ENCODE measurements at places on chromosomes 5 and 9.

- DNase-seq = no peak
Measured at GRCh38 chr9:2502760-2503159, 118.8 kb upstream of the VLDLR start.

DNA sequence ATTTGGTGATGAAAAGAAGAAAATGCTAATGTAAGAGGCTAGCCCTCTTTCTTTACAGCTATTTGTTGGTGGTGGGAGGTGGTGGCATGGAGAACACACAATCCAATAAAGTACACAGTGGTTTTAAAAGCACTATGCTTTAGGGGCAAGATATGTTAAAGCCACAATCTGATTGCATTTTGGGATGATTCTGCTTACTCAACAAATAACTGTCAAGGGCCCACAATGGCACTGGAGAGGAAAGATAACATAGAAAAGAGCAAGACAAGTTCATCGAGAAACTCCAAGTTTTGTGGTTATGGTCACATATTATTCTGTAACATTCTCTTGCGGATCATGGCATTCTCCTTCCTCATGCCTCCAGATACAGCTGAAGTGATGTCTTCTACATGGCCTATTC is 38.8 kb downstream of the OTP start:
- no peak for DNase-seq

GRCh38 chr9:88800329-88800682 is 191.0 kb upstream of the S1PR3 start:
- no peak for DNase-seq

DNA sequence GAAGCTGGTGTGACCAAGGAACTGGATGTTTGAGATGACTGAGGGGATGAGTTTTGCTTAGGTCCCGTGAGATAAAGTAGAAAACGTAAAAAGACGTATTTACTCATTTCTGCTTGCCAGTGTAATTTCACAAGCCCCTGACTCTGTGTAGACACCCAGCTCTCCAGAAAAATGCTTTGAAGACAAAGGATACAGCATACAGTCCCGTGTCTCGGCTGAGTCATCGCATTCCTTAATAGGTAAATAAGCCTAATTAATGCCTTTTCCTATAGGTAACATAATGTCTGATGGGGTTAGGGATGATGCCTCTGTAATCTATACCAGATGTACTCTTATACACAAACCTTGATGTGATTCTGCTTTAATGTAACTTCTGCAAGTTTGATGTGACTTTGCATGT is 20.2 kb downstream of the S100Z start:
- no peak for DNase-seq

DNA sequence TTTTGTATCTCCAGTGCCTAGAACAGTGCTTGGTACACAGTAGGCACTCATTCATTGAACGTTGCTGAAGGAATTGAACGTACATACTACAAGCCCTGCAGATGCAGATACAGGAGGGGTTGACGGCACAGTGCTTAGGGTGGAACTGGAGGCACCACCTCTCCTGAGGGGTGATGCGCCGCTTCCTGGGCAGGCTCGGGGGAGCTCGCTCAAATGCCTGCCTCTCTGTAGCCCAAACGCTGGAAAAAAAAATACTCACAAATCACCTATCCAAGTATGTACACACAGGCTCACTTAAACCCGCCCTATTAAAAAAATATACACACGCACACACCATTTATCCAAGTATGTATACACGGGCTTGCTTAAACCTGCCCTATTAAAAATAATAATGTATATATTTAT is 536 bp upstream of the COMMD10 start:
- DNase-seq = peak; percentile 22

GRCh38 chr9:123329329-123329955 is 26.6 kb upstream of the CRB2 start:
- no peak for DNase-seq

DNA sequence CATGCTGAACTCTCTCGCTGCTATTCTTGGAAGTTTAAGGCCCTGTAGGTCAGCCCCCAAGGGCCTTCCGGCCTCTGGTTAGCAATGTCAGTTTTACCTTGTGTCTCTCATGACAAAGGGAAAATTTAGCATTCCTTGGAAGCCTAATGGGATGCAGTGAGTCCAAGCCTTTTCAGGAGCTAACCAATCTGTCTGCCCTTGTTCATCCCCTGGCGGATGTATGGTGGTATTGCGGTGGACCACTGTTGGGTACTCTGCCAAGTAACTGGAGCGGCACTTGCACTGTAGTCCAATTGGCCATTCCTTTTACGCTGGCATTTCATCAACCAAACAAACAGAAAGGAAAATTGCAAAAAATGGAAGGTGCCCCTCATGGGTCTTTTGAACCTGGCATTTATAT is 318.4 kb upstream of the NMUR2 start:
- DNase-seq = no peak

DNA sequence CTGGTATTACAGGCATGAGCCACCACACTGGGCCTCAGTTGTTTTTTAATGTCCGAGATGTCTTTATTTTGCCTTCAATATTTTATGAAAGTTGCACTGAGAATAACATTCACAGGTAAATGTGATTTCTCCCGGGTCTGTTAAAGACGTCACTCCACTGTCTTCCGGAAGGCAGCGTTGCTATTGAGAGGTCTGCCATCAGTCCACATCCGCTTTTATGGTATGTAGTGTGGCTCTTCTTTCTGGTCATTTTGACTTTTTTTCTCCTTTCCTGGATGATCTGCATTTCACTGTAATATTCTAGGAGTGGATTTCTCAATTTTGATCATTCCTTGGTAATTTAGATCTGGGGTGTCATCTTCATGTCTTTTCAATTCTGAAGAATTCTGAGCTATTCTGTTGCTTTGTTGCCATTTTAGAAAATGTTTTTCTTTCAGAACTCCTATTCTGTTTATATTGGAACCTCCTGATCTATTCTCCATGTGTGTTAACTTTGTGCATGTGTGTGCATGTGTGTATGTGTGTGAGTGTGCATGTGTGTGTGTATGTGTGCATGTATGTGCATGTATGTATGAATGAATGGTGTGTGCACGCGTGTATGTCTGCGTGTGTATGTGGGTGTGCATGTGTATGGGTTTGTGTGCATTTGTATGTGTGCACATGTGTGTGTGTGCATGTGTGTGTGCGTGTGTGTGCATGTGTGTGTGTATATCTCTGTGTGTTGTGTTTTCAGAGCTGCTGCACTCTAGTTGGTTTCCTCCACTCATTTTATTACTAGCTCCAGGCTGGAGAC is 1.9 kb upstream of the LCN1 start:
- no peak for DNase-seq

- no peak for DNase-seq
Measured at GRCh38 chr5:175710326-175710725, 52.5 kb downstream of the HRH2 start.

DNA sequence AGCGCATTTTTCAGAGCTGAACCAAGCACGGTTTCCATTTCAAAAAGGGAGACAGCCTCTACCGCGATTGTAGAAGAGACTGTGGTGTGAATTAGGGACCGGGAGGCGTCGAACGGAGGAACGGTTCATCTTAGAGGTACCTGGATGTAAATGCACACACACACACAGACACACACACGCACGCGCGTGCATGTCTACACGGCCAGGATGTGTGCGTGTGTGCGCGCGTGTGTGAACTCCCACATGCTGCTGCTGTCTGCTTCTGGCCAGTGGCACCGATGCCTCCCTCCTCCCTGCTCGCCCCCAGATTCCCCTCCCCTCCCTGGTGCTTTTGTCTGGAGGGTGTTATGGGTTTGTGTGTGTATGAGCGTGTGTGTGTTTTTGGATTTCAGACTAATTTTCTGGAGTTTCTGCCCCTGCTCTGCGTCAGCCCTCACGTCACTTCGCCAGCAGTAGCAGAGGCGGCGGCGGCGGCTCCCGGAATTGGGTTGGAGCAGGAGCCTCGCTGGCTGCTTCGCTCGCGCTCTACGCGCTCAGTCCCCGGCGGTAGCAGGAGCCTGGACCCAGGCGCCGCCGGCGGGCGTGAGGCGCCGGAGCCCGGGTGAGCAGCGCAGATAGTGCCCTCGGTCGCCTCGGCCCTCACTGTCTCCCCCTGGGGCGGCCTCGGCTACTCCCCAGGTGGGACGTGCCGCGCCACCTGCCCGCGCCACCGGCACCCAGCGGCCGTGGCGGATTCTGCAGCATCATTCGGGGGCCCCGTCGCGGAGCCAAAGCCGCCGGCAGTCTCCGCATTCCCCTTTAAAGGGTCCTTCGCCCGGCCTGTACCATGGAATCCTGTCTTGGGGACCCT is at the start of gene NTRK2:
NTRK2 (plus strand) TSS at position 442 of the 850 bp plus-strand sequence. CDS start 1,020 bp downstream, outside the sequence.
- no peak for DNase-seq

DNA sequence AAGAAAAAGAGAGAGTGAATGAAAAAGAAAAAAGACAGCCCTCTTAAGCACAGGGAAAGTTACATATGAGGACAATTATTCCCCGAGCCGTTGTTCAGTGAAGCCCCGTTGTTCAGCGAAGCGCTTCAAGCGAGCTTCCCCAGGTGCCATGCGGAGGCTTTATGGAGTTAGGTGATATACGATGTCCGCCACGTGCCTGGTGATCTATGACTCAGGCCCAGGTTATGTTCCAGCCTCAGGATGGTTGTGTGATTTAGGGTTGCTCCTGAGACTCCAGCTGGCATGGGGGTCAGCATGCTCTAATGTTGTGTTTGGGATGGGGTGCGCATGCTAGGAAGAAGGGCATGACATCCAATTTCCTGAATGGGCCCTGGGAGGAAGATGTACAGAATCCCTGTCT is 365.6 kb downstream of the CDK5RAP2 start:
- no peak for DNase-seq

DNA sequence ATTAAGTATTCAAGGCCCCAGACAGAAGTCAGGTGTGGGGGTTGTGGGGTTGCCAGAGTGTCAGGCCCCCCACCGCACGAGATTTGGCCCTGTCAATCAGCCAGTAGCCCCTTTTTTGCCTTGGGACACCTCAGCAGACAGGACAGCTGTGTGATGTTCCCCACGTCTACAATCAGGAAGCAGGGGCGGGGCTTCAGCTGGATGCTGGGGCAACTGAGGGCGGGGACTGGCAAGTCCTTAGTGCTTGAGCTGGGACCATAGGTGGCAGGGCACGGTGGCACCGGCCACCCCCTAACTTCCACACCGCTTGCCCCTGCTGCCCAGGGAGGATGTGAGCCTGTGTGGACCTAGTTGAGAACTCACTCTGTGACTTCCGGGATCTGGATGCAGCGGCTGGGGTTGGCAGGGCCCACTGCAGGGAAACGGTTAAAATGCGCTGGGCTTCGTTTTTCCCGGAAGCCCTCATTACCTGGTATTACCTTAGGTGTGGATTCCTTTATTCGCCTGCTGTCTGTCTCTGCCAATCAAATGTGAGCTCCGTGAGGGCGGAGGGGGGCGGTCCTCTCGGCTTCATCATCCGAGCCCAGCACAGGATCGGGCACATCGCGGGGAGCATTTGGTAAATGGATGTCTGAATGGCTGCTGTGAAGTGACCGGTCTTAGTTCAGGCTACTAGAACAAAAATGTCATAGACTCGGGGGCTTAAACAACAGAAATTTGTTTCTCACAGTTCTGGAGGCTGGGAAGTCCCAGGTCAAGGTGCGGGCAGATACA is 7.5 kb upstream of the GTF3C5 start:
- peak; percentile 11 for DNase-seq

GRCh38 chr5:74141053-74141452 is 499.5 kb downstream of the ENC1 start:
- no peak for DNase-seq

DNA sequence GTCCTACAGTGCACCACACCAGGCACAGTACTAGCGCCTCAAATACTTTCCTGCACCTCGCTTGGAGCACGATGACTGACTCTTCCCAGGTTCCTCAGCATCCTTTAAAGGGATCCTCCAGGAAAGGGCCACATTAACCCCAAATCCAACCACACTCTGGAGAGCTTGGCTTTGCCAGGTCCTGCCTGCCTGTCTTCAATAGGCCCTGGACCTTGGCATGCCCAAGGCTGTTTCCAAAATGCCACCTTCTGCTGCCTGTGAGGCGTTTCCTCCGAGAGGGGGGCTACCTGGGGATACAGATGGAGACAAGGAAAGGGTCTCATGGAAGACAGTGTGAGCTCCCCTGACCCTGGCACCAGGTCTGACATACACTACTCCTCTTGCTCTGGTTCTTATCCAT is 169.9 kb downstream of the DAB2IP start:
- DNase-seq = no peak

DNA sequence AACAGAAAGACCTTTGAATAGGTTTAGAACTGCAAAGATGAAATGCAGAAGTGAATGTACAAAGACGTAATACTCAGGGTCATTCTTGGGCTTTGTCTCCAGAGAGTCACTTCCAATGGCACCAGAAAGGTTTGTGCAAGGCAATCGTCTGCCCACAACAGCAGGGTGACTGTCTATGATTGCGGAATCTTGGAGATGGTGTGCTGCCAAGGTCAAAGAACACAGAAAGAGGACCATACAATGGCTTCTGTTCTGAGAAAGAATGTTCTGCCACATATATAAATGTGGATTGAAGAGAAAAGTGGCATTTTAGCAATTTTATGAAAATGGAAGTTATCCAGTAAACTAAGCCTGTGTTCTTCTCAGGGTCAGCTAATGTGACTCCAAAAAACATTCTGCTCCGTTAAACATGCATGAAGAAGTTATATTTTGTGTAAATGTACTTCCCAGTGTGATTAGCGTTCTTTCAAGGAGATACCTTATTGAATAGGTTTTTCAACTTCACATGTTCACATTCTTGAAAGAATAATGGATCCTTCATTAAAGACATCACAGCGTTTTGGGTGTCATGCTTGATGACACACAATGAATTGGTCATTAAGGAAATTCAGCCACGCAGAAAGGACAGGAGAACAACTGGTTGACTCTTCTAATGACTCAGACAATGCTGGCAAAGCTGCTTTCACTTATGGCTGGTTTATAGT is 73.4 kb upstream of the CDH6 start:
- DNase-seq = no peak

- DNase-seq = no peak
Measured at GRCh38 chr9:126116351-126117157, 210.1 kb upstream of the MVB12B start.

- no peak for DNase-seq
Measured at GRCh38 chr5:67297376-67297775, 100.8 kb upstream of the CD180 start.

GRCh38 chr9:17291766-17292165 is 156.9 kb downstream of the CNTLN start:
- DNase-seq = no peak

- DNase-seq = no peak
Measured at GRCh38 chr9:9117866-9118265, 1318.3 kb upstream of the DMAC1 start.

DNA sequence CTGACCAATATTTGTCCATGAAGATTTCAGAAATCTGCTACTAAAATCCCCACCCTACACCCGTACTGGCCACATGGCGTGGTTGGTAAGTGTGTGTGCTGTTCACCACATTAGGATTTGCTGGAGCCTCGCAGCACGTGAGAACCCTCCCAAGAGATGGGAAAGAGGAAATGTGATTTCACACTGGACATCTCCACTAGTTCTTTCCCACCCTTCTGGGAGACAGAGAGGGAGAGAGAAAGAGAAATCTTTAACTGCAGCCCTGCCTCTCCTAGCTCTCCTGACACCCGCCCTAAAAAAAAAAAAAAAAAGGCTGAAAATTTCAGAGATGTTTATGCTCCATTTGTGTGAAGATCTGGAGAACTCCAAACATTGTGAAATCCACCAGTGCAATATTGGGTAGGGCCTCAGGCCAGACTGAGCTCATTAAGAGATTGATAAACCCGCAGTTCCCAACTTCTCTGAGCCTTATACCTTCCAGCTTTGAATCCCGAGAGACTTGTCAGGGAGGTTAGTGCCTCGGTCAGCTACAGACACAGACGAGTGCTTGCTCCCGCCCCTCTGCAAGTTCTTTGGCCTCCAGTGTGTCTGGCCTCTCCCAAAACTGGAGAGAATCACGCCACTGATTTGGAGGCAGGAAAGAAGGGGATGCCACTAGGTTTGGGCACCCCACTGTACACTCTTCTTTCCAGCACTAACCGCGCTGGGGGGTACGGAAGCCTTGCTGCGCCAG is 1.9 kb downstream of the SPRY4 start:
- no peak for DNase-seq

- DNase-seq = no peak
Measured at GRCh38 chr5:163360656-163361055, 76.7 kb upstream of the CCNG1 start.

Measured in activated CD4-positive, alpha-beta T cell treated with anti-CD3 and anti-CD28 coated beads, Interleukin-2, amount 50 U/mL, for 1 hour (primary cell).